Heart left ventricle (tissue), 16 donors: ENCODE measurements at places on chromosomes 11 and 22. TPM values are rescaled to one million over a fixed set of nuclear protein-coding genes. Genes with fewer than 3 reads are reported as not detected.

The TREH gene
- total RNA-seq = not detected

The RAG1 gene
- total RNA-seq = 2.1 TPM

The SLN gene
- total RNA-seq = 2.6 TPM

The RAB1B gene
- 137 TPM for total RNA-seq

The OR51B5 gene
- total RNA-seq = not detected

The PKNOX2 gene
- total RNA-seq = 4.3 TPM

The TEX54 gene
- not detected for total RNA-seq

The KCNK4 gene
- total RNA-seq = not detected

The MIOX gene
- total RNA-seq = not detected

The NCAPH2 gene
- total RNA-seq = 31.3 TPM

The RIC3 gene
- total RNA-seq = 12.1 TPM

The OR51F2 gene
- total RNA-seq = not detected

The PTPRCAP gene
- total RNA-seq = 1.3 TPM

The DCPS gene
- total RNA-seq = 12.9 TPM

The SLC22A8 gene
- not detected for total RNA-seq

The APOL4 gene
- total RNA-seq = 1.7 TPM

The MYBPC3 gene
- 1,340 TPM for total RNA-seq

The PRG2 gene
- total RNA-seq = not detected

The CDC42EP2 gene
- total RNA-seq = 25.0 TPM

The STK33 gene
- 31.0 TPM for total RNA-seq

The ANO5 gene
- 86.8 TPM for total RNA-seq

The PRRG4 gene
- total RNA-seq = 0.26 TPM

The FDX1 gene
- 23.0 TPM for total RNA-seq

The KBTBD4 gene
- total RNA-seq = 15.0 TPM

The DEFB108B gene
- not detected for total RNA-seq

The HTR3A gene
- total RNA-seq = not detected

The TRIM51 gene
- not detected for total RNA-seq

The NPAS4 gene
- not detected for total RNA-seq

The MISFA gene
- total RNA-seq = 8.6 TPM

The PATE2 gene
- not detected for total RNA-seq

The CRYBB2 gene
- not detected for total RNA-seq

The RAG2 gene
- total RNA-seq = not detected

The IGLL1 gene
- total RNA-seq = not detected

The DUSP8 gene
- 12.8 TPM for total RNA-seq

The BIK gene
- not detected for total RNA-seq

The SC5D gene
- total RNA-seq = 18.3 TPM

The JAML gene
- 1.6 TPM for total RNA-seq

The GPHA2 gene
- 0.48 TPM for total RNA-seq

The IGHMBP2 gene
- total RNA-seq = 11.0 TPM

The LARGE2 gene
- total RNA-seq = 0.88 TPM

The MYOD1 gene
- total RNA-seq = not detected

The GGT5 gene
- 71.5 TPM for total RNA-seq

The DTX4 gene
- 6.8 TPM for total RNA-seq

The THY1 gene
- not detected for total RNA-seq
